GOT3 (cell line): ENCODE measurements at places on chromosomes 3 and 15.

GRCh38 chr3:10274601-10275000, 18.1 kb downstream of the GHRL start:
- no peak for DNase-seq

GRCh38 chr15:53581513-53581912, 177.9 kb downstream of the WDR72 start:
- no peak for DNase-seq

- peak; percentile 15 for DNase-seq
Observed at GRCh38 chr15:70853318-70853972, 512 bp downstream of the LARP6 start.

DNA sequence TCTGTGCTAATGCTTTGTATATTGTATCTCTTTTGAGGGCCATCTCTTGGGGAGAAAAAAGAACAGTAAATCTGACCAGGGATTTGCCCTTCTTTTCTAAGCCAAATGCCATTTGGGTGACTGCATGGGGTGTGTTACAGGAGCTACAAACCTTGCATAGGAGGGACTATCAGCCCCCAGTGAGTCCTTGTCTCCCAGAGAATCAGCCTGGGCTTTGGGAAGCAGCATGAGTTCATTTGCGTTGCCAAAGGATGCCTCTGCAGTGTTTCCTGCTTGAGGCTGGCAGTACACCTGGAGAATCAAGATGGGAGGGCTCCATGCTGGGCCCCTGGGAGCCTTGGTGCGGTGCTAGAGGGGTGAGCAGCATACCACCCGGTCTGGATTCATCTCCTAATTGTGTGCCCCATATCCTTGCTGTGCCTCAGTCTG, 49.6 kb upstream of the POLG start:
- DNase-seq, result no peak

GRCh38 chr3:62859203-62859791, 15.9 kb downstream of the CADPS start:
- no peak for DNase-seq

- DNase-seq, result no peak
Observed at GRCh38 chr3:195265363-195265976, 5.5 kb downstream of the XXYLT1 start.

DNA sequence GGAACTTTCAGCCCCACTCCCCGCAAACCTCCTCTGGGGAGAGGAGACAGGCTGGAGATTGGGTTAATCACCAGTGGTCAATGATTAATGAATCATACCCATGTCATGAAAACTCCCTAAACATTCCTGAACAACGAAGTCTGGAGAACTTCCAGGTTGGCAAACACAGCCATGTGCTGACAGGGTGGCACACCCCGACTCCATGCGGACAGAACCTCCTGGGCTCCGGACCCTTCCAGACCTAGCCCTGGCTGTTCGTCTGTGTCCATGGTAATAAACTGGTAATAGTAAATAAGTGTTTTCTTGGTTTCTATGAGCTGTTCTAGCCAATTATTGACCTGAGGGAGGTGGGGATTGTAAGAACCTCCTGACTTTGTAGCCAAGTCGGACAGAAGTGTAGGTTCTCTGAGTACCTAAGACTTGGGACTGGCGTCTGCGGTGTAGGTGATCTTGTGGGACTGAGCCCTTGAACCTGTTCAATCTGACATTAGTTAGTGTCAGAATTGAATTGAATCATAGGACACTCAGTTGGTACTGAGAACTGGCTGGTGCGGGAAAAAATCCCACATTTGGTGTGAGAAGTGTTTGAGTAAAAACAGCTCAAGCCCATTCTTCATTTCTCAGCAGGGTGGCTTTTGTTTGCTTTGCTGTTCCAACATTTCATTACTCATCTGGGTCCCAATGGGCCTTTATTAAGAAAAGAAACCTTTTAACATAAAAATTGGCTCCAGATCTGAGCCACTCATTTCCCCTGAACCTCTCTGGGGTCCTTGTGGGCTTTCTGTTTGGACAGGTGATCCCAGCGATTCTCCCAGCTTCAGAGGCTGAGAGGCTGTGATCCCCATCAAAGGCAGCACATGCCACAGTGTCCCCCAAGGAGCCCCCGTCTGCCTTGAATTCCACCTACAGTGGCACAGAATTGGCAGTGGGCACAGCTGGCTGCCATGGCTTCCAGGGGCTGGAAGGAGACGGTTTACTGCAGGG, 151.0 kb downstream of the TJP1 start:
- DNase-seq, result peak; percentile 29

DNA sequence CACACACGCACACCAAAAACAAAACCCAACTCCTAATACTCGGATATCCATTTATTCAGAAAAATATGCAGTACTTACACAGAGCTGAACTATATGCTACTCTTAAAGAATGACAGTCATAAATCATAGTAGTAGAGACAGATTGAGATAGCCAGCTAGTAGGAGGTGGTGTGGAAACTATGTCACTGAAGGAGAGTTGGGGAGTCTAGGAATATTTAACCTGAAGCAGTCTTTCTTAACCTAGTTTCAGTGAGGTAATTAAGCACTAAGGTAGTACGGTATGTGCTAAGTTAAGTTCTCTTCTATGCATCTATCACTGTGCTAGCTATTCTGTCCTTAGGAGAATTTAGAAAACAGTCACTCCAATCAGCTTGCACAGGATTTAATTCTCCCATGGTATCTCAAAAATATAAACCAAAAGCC, 54.2 kb downstream of the ANKRD28 start:
- no peak for DNase-seq

DNA sequence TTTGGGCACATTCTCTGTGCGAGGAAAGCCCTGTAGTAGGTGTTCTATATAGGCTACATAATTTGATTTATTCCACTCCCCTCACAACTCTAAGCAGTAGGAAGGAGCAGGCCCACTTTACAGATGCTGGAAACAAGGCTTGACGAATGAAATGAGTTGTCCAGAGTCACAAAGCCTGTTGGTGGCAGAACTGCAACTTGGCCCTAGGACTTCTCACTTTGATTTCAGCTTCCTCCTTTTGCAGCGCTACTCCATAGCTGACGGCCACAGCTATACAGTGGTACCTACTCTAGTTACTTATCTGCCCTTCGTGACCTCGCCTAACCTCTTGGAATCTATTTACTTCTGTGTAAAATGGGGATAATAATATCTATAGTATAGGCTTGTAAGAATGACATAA, 2.5 kb upstream of the IRAK2 start:
- no peak for DNase-seq

DNA sequence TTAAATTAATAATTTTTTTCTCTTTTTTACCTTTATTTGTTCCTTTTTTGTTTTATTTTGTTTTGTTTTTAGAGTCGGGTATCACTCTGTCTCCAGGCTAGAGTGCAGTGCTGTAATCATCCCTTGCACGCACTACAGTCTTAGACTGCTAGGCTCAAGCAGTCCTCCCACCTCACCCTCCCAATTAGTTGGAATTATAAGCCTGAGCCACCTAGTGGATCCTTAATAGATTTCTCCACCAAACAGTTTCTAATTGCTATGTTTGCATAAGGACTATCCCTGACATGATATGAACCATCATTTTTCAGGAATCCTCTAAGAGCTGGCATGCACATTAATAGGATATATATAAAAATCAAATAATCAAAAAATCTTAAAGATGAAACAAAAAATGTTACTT, 993.2 kb downstream of the OTOL1 start:
- DNase-seq, result no peak

GRCh38 chr3:46845860-46846623, 17.2 kb downstream of the MYL3 start:
- DNase-seq, result peak; percentile 53

GRCh38 chr3:178083906-178084866, 452.1 kb upstream of the KCNMB2 start:
- DNase-seq, result no peak

DNA sequence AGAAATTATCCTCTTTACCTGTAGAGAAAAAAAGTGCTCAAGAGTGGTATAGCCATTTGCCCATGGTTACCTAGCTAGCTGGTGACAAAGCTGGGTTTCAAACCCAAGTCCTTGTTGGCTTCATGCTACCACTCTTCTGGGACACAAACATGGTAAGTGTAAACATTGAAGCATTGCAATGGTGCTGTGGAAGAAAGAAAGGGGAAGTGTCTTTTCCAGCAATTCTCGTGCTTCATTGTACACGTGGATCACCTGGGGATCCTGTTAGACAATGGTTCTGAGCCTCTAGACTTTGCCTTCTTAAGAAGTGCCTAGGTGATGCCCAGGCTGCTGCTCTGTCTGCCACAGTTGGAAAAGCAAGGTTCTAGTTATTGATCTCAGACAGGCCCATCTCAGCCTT, 134.8 kb upstream of the CTNNB1 start:
- no peak for DNase-seq

- no peak for DNase-seq
Observed at GRCh38 chr15:96578393-96578792, 247.9 kb downstream of the NR2F2 start.

DNA sequence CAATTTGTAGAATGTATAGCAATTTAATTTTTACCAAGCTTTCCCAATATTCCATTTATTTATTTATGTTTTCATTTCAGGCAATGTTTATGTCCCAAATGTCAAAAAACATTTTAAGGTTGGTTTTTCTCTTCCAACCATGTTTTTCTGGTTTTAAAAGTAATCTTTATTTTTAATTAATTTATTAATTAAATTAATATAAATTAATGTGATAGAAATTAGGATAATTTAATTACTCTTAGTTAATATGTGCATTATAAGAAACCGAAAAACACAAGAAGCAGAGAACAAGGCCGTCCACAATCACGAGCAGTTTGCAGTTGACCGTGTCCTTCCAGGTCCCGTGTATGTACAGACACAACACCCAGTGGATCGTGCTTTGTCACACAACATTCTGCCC, 34.2 kb downstream of the FBXO45 start:
- DNase-seq, result no peak

DNA sequence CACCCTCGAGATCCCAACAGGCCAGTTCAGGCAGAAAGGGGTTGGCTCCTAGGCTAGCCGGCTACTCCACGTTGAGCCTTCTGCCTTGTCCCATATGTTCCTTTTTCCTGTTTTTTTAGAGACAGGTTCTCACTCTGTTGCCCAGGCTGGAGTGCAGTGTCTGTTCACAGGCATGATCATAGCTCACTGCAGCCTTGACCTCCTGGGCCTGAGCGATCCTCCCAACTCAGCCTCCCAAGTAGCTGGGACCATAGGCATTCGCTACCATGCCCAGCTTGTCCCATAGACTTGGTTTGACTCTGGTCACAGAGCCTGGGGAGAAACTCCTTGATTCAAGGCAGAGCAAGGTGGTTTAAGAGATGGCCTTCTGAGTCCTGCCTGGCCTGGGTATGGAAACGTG, 32.3 kb downstream of the ZNF710 start:
- no peak for DNase-seq

DNA sequence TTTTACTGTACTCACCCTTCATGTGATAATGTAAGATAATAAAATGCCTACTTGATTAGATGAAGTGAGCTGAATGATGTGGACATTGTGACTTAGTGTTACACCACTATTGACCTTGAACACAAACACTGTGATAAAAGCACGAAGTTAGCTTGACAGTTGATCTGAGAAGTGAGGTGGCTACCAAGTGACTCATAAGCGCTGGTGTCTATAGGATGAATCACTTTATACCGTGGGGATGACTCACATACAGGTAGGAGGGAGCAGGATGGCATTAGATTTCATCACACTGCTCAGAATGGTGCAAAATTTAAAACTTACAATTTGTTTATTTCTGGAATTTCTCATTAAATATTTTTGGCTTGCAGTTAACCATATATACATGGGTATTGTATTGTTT, 174.7 kb upstream of the CNTN3 start:
- DNase-seq, result no peak

DNA sequence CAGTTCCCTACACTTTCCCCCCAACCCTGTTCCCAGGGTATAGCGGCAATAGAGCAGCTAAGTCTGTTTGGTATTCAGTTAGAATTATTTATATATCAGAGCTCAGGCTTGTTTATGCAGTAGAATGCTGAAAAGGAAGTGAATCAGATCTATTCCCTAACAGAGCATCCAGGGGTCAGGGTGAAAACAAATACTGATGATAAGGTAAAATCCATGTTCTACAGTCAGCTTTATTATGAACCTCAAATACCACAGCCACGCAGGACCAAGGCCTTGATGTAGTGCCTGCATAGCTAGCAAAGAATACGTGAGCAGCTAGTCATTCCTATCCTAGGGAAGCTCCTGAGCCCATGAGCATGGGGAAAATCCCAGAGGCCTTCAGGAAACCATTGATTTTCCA, 229.7 kb upstream of the ICE2 start:
- DNase-seq, result no peak

DNA sequence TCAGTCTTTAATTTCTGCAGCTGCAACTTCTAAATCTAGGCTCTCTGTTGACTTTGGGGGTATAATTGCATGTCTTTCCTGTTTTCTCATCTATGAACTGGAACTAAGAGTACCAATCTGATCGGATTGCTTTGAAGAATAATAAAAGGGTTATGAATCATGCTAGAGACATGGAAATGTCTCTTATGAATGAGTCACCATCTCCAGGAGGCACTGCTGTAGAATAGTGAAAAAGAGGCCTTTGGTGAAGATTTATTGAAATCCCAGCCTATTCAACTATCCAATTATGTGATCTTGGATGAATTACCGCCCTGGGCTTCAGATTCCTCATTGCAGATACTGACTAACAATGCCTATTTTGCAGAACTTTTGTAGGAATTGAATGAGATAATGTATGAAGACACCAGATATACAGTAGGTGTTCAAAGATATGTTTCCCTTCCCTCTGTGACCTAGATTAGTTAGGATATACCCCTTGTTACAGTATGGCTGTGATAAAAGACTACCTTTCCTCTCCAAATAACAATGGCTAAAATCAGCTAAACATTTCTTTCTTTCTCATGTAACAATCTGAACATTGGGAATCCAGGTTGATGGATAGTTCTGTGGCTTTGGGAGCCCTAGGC, 11.5 kb upstream of the CMTM8 start:
- DNase-seq, result no peak

DNA sequence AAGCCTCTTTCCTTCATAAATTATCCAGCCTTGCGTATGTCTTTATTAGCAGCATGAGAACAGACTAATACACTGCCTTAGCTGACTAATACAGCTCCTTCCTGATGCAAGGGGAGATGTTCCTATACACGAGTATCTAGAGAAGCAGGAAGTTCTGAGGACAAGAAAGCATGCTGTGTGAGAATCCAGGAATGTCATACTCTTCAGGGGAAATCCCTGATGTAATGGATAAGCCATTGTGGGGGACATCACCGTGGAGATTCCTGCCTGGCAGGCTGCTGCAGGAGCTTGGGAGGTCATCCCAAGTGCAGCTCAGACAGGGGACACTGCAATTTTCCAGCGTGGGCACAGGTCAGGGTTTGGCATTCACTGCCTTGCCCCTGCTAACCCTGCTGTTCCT, 476.9 kb downstream of the NR2F2 start:
- DNase-seq, result no peak

DNA sequence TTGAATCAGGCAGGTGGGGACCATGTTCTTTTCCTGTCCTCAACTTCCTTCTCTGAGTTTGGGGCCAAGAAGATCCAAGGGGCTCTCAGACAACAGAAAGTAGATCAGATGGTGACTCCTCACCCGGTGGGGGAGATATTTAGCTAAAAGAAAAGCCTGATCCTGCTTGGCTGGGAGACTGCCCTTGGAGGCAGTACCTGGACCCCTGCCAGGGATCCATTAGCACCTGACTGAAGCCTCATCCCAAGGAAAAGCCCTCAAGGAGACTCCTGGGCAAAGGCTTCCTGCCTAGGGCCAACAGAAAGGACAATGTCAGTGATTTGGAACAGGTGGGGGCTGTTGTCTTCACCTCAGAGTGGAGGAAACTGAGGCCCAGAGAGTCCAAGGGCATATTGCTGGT, 33.5 kb upstream of the HHATL start:
- no peak for DNase-seq
